ENCODE measurements at places on chromosomes 12 and 14. TPM values are rescaled to one million over a fixed set of nuclear protein-coding genes. Genes with fewer than 3 reads are reported as not detected.

The RGS6 gene
- total RNA-seq = not detected

The ATL1 gene
- 1.1 TPM for total RNA-seq

The PMEL gene
- total RNA-seq = 1.2 TPM

The BEGAIN gene
- total RNA-seq = 5.5 TPM

The ADAM21 gene
- total RNA-seq = 0.29 TPM

GRCh38 chr12:93145086-93145485 is 216.0 kb upstream of the EEA1 start:
- DNase-seq = no peak

DNA sequence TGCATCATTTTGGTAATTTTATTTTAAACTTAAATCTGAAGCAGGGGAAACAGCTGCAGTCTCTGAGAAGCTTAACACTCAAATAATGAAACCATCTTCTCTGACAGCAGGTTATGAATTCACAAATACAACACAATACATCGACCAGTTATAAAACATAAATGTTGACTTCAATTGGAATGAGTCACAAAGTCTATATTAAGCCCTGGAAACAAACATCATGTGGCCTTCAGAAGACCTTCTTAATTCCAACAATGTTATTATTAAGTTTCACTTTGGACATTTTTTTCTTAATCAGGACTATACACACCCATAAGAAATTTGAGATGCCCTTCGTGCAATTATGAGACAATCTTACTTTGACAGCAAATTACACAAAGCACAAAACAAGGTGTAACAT is 68.9 kb downstream of the CEP128 start:
- no peak for DNase-seq

- DNase-seq = peak; percentile 28
Measured at GRCh38 chr12:94644141-94644979, 6.0 kb downstream of the TMCC3 start.

GRCh38 chr14:56703947-56704346 is 106.3 kb downstream of the OTX2 start:
- no peak for DNase-seq

DNA sequence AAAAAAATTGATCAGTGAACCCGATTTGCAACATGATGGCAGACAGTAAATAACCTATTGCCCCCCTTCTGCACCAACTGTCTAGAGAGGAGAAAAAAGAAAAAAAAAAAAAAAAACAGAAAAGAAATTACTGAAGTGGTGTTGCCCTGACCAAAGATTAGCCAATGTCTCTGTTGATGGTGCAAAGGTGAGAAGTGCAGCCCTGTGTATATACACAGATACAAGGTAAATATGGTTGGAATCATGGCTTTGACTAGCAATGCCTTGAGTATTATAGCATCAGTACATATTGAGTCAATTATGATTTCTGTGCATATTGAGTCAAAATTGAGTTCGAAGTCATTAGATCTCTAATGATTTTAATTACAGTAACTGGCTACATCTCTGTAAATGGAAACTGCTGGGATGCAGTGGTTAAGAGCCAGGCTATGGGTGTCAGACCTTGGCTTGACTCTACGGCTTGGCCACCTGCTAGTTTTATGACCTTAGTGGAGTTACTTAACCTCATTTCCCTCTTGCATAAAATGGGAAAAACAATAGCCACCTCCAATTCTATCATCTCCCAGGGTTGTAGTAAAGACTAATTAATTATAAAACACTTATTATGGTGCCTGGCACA is 51.0 kb downstream of the EGLN3 start:
- DNase-seq = no peak

GRCh38 chr12:26878661-26879119 is 45.7 kb upstream of the ITPR2 start:
- DNase-seq = no peak

DNA sequence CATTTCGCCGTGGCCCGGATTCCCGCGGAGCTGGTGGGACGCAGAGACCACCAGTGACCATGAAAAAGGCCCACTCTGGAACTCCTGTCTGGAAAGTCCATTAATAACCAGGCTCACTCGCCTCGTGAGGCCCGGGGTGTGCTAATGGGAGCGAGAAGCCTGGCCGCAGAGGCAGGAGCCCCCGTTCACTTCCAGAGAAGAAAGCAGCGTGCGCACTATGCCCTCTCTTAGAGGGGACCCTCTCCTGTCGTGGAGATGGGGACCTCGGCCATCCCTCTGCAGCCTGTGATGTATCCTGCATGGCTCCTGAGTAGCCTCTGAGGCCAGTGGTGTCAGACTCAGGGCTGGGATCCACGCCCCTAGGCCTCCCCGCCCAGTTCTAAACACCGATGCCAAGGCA is 134.1 kb upstream of the VRK1 start:
- no peak for DNase-seq

DNA sequence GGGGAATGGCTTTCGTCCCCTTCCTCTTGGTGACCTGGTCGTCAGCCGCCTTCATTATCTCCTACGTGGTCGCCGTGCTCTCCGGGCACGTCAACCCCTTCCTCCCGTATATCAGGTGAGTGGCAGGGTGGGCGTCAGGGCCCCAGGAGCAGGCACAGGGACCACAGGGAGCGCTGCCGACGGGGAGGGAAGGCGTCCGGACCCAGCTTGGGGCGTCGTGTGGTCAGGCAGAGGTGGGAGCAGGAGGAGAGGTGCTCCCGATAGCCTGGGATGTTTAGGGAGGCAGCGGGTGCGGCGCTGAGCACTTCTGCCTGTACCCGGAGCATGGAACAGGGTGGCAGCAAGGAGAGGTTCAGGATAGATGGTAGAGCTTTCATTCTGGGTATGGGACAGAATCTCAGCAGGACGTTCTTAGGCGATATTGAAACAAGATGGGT is 444 bp downstream of the DRAM1 start:
- DNase-seq = no peak

DNA sequence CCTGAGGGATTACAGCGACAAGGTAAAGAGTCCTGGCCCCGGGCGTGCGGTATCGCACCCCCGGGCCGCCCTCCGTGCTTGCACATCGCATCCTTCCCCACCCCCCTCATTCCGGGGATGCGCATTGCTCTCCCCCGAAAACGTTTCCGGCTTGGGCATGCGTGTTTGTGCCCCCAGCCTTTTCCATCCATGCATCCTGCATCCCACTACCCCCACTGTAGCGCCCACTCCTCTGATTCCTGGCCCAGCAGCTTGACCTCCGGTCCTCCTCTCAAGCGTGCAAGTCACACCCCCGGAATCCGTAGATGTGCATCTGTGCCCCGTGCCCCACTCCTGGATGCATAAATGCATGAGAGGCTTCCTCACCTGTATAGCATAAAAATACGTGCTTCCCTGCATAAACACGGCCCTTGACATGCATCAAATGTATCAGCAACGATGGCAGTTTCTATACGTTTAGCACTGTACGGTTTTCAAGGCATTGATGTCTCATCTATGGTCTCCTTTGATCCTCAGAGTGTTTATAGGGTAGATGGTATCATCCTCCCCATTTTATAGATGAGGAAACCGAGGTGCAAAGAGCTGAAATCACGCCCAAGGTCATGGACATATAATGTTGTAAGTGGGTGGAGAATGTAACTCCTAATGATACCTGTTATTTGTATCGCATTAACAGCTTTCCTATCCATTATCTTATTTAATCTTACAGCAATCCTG is 484 bp downstream of the RIC8B start:
- peak; percentile 41 for DNase-seq

DNA sequence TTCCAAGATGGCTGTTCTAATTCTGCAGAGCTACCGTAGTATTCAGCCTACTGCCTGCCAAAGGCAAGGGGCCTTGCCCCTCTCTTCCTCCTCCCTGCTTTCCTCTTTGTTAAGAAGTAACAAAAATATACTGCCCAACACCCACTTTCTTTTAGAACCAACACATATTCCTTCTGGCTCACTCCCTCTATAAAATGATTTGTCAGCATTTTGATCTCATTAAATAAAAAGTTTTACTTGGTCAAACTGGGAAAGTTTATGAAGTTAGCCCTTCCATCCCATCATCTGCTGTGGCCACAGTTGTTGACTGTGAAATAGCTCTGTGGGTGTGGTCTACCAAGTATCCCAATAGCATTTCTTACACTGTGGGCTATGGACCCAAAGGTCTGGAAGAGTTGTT is 472.4 kb downstream of the ZFP36L1 start:
- DNase-seq = no peak

GRCh38 chr12:62581288-62582064 is 114.8 kb downstream of the MON2 start:
- no peak for DNase-seq

DNA sequence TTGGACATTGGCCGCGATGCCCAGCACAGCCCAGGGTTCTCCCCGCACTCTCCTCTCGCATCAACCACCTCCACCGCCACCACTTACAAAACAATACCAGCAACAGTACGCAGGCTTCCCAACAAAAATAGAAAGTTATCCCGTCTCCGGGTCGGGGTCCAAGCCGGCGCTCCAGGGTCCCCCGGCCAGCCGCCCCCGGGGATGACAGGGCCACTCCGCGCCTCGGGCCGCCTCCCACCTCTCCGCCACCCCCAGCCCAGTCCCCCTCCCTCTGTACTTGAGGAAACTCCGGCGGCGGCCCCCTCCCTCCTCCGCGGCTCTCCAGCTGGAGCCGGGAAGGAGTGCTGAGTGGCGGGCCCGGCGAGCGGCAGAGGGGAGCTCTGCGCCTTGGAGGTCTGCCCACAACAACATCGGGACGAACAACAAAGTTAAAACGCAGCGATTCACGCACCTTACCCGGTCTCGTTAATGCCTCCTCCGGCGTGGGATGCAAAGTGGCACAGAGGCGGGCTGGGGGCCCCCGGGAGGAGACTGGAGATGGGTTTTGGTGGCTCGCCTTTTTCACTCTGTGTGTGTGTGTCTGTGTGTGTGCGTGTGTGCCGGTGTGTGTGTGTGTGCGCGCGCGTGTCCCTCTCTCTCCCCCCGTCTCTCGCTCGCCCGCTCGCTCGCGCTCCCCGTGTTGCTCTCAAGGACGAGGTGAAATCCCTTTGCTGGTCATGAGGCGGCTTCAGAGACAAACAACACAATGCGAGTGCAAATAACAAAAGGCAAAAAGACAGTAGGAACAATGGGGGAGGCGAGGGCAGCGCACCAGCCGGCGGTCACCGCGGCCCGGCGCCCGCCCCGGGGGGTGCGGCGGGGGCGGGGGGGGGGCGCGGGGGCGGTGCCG is 386.8 kb downstream of the BCAT1 start:
- DNase-seq = peak; percentile 21

DNA sequence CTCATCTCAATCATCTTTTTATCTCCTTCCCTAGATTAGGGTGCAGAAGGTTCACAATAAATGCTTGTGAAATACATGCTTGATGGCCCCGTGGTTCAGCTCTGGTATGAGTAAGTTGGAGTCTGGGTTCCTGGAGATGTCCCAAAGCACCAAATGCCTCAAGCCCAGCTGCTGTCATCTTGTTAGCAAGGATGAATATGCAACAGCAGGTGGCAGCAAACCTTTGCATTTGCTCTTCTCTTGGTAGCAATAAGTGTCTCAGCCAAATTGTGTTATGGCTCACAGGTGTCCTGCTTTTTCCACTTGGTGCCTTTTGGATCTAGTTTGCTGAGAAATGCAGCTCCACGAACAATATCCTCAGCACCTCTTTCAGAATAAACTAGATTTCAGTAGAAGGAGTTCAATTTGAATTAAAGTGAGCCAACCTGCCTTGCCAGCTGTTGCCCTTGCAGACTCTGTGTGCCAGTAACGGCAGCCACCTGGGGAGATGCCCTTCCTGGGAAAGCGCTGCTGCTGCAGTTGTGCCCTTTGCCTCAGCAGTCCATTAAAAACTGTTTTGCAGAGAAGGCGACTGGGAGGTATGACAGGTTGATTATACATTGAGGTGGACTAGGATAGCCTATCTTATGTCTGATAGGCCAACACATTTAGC is 417.3 kb downstream of the SNAPC1 start:
- DNase-seq = peak; percentile 64

GRCh38 chr12:122023339-122024131 is 1.9 kb downstream of the BCL7A start:
- DNase-seq = peak; percentile 69

DNA sequence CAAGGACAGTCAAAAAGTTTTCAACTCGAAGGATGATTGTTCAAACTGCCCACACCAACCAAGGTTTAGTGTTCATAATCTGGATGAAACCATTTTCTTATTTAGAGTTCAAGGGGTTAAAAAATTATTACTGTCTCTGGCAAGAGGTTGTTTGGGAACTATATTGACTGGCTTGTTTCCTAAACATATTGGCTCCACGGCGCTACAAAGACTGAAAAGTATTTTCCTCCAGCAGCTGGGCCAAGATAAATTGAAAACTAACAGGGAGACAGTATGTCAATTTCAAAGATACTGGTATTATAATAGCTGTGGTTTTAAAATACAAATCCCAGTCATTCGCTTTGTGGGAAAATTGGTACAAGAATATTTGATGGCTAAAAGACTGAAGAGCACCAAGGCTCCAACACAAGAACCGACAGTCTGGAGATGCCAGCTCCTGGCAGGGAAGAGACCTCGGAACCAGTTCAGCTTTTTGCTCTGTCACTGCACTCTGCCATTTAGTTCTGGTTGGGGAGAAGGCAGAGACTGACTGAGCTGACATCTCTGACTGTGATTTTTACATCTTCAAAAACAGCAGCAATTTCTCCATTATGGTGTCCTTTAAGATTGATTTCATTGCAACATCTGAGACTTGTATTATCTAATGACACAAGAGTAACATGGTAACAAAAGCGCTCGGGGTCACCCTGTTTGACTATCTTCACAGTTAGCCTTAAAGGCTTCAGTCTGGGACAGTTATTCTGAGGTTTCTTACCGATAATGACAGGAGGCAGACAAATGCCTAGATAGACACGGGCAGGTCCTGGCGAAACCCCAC is 62.0 kb downstream of the ST8SIA1 start:
- no peak for DNase-seq

DNA sequence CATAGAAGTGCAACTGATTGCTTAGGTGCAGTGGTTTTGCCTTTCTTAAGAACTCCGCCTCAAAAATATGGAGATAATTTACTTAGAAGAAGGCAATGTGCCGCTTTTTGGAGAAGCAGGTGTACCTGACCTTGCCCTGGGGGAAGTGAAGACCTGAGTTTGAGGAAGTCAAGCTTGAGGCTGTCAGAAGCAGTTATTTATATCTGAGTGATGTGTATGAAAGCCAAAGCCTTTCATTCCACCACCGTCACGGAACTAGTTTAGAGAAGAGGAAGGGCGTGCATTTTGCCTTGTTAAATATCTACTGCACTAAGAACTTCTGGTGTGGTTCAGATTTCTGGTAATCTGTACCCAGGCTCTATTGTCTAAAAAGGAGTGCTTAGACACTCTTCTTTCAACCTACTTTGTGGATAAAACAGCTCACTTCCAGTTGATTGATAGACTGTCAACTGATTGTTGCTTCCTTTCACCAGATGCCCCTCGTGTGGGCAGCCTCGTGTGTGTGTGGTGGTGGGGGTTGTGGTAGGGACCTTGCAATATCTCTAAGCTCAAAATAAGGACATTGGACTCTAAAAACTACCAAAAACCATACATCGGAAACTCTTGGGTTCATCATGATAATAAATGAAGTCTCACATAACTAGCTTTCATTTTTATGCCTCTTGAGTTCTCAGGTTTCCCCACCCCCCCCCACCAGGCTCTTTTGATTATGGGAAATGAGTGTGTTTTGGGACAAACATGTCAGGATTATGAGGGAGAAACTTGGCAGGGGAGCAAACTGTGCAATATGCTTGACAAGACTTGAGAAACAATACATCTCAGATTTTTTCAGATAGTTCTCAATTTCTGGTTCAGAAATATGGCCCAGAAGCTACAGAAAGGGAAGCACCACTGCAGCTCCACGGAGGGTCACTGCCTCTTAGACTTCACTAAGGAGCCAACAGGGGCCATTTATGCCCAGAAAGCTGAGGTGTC is 78.6 kb downstream of the ARF6 start:
- DNase-seq = peak; percentile 90
